ENCODE measurements at places on chromosomes 3 and 15. TPM values are rescaled to one million over a fixed set of nuclear protein-coding genes. Genes with fewer than 3 reads are reported as not detected.

- peak; percentile 59 for DNase-seq
Measured at GRCh38 chr3:188712248-188712924, 459.4 kb upstream of the TPRG1 start.

The SPTSSB gene
- total RNA-seq, result not detected

DNA sequence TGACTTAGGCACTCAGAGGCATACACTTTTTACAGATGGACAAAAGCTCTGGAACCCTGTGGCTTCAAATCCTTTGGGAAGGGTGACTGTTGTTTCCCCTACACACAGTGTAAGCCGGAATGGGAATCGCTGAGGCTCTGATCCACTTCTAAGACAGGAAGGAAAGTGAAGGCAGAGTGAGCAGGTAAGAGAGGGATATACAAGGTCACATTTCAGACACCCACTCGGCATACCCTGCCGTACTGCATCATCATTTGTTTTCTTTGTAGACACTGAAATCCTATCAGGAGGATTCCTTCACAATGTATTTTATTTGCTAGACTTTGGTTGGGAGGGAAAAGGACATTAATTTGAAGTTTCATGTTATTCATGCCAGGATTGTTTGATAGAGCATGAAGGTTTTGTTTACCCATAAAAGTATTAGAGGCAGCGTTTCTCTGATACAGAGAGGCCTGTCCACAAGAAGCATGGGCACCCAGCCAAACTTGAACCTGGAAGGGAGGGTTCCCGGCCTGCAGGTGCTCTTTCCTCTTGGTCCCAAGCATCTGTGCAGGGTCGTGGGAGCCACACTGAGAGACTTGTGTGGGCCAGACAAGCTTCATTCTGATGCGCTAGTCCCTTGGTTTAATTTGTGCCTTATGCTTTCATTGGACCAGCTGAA lies 21.9 kb upstream of the POLR2M start:
- DNase-seq, result no peak

DNA sequence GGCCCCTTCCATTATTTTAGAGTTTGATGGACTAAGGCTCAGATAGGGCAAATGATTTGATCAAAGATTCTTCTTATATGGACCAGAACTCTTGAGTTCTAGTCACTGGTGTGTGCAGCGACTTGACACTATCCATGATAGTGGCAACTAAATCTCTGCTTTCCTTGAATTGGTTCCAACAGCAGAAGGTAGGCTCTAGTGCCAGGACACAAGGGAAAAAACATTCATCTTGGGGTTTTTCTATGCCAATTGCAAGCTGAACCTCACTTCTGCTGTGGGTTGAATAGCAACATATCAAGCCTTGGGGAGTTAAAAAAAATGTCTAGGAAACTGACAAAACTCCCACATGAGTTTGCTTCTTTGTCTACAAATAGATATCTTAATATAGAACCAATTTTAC lies 35.1 kb downstream of the CTXND1 start:
- DNase-seq, result no peak

- DNase-seq, result peak; percentile 85
Measured at GRCh38 chr15:71800835-71801745, 9.3 kb upstream of the NR2E3 start.

DNA sequence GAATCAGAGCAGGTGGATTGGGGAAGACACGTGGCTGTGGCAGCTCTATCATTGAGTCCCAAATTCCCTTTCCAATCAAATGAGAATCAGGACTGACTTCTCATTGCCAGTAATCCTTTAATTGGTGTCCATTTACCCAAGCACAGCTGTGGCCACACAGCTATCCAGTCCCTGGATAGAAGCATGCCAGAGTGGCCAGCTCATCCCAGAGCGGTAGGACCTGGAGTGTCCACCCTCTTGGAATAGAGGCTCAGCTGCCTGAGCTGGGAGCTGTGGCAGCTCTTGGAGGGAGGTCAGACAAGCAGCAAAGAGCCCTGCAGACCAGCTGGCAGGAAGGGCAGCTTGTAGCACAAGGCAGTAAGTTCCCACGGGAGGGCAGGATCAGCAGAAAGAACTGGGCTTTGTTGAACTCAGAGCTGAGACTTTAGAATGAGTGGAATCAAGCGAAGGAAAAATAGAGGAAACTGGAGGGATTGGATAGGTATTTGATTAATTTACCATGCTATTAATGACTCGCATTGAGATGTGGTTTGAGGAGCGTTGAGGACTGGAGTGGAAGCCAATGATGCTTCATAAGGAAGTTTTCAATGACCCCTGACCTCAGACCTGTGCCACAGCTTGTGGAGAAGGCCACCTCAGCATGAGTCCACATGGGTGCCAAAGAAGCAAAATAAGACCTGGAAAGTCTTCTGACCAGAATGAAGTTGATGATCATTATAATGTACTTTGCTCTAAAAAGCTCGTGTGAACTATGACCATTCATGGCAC lies 6.9 kb upstream of the ALPK3 start:
- peak; percentile 29 for DNase-seq
